ENCODE measurements at places on chromosomes 11 and 22. TPM values are rescaled to one million over a fixed set of nuclear protein-coding genes. Genes with fewer than 3 reads are reported as not detected.

DNA sequence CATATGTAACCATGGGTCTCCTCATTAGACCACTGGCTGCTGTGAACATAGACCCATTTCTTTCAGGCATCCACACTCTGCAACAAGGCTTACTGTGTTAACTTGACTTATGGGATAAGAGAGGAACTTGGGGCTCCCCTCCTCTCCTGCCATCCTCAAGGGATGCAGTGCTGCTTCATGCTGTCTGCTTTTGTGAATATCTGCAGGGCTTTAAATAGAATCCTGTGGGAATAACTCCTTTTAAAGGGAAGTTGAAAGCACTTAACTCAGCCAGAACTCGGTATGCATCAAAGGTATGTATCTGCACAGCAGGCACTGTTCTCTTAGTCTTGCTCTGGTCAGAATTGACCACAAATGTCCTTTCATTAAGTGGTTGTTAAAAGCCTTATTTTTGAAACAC is 222.5 kb upstream of the KIRREL3 start:
- no peak for DNase-seq
- no peak overlapping the region for H3K27ac ChIP-seq
- no peaks in the 10 kb centered on the region for H3K4me1 ChIP-seq
- no peaks in the 10 kb centered on the region for H3K27me3 ChIP-seq
- H3K36me3 ChIP-seq: no peaks in the 10 kb centered on the region
- H3K4me3 ChIP-seq: no peak overlapping the region

C11orf16 gene
- total RNA-seq: not detected

TIGD3 gene
- 0.25 TPM for total RNA-seq

WT1 gene
- total RNA-seq: not detected
